ENCODE measurements at places on chromosomes 11 and 22. TPM values are rescaled to one million over a fixed set of nuclear protein-coding genes. Genes with fewer than 3 reads are reported as not detected.
A peak's percentile ranks its signal among the peaks of the same experiment; 100 is the strongest.

GRCh38 chr11:3184732-3185347 is 19.7 kb upstream of the OSBPL5 start:
- DNase-seq = no peak

DNA sequence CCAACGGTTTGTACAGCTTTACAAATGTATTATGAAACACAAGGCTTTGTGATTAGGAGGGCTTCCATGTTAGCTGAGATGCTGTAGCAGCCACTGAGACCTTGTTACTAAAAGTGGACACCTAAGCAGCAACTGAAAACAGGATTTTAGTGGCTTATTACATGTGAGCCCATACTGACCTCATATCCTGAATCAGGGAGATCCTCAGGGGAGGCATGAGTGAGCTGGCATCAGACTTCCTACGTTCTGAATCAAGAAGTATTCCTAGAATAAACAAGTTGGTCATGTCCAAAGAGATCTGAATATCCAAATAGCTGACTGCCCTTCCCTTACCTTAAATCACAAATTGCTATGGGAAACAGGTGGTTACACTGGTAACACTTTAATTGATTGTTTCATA is 59.1 kb upstream of the SCUBE2 start:
- DNase-seq = peak; percentile 35

DNA sequence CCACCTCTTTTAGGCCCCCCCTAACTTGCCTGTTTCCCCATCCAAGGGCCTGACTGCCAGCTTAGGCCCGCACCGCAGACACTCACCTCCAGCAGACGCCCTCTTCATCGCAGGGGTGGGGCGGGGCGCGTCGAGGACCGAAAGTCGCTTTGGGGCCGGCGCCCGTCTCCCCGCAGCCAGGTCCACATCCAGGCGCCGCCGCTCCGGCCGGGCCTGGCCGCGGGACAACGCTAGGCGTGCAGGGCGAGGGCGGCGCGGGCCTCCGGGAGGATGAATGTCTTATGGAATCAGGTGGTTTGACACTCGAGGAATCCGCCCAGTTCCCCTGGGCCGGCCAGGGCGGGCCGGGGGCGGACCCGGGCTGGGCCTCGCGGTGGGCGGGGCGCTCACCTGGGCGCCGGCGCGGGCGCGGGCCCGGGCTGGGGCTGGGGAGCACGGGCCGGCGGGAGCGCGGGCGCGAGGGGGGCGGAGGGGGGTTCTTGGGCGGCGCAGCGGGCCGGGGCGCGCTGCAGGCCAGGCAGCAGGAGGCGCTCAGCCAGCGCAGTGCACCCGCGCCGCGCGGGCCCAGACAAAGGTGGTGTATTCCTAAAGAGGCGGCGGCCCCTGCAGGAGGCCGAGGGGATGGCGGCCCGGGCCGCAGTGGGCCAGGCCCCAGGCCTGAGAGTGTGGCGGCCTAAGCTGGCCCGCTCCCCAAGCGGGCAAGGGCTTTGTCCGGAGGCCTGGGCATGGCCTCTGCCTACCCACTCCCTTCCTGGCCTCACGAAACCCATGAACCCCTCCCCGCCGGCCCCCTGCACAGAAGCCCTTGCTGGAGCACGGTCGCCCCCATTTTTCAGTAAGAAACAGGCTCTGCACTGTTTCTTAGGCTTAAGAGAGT is 177.6 kb downstream of the IGLL1 start:
- DNase-seq = no peak

DNA sequence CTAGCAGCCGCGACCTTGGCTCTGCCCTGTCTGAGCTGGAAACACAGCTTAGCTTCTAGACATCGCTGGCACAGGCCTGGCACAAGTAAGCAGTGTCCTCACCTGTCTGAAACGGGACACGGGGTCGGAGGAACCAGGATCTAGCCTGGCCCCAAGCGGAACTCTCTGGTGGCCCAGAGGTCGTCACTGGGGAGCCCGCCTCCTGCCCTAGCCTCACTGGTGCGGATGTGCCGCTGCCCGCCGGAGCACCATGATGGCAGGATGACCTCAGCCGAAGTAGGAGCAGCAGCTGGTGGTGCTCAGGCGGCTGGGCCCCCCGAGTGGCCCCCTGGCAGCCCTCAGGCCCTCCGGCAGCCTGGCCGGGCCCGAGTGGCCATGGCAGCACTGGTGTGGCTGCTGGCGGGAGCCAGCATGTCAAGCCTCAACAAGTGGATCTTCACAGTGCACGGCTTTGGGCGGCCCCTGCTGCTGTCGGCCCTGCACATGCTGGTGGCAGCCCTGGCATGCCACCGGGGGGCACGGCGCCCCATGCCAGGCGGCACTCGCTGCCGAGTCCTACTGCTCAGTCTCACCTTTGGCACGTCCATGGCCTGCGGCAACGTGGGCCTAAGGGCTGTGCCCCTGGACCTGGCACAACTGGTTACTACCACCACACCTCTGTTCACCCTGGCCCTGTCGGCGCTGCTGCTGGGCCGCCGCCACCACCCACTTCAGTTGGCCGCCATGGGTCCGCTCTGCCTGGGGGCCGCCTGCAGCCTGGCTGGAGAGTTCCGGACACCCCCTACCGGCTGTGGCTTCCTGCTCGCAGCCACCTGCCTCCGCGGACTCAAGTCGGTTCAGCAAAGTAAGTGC is 871 bp downstream of the SLC35E4 start:
- no peak for DNase-seq

- DNase-seq = no peak
These were observed 159.8 kb downstream of the ADAMTS15 start for GRCh38 chr11:130608287-130608686.

- no peak for DNase-seq
These were observed 3.4 kb downstream of the TRPT1 start for GRCh38 chr11:64222651-64223000.

IFITM10 gene
- polyA plus RNA-seq = 0.06 TPM

All from BJ (cell line).